ENCODE measurements at places on chromosomes 2 and 18.
A peak's percentile ranks its signal among the peaks of the same experiment; 100 is the strongest.

- H3K36me3 ChIP-seq: peaks cover 3% of the 10 kb centered on the region
- DNase-seq: no peak
- H3K27me3 ChIP-seq: no peaks in the 10 kb centered on the region
- no peak overlapping the region for H3K4me3 ChIP-seq
- H3K27ac ChIP-seq: no peak overlapping the region
Observed at GRCh38 chr2:138724729-138725459, 55.3 kb downstream of the NXPH2 start.

DNA sequence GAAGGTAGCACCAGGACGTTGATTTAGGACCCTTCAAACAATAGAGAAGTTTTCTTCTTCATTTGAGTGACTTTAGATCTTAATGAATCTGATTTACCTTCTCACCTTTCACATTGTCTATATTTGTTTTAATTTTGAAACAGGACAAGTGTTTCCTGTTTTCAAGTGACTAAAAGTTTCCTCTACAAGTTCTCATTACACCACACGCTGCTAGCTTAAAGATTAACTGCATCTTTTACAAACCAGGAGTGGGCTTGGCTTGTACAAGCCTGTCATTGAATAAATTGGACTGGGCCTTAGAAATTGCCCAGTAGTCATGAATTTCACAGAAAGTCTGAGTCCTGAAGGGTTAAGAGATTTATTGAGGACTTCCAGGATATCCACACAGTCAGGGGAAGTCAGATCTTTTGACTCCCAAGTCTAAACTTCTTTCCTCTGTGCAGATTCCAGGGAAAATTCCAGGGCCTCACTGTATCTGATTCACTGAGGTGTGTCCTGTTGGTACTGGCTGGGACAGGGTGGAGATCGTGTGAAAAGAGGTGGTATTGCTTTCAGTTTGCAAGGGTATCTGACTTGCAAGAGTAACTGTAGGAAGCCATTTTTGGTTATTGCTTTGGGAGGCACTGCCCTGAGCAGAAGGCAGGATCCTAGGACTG, 3.4 kb downstream of the SGPP2 start:
- H3K27me3 ChIP-seq: peaks cover 39% of the 10 kb centered on the region
- H3K4me3 ChIP-seq: no peak overlapping the region
- no peak for DNase-seq

DNA sequence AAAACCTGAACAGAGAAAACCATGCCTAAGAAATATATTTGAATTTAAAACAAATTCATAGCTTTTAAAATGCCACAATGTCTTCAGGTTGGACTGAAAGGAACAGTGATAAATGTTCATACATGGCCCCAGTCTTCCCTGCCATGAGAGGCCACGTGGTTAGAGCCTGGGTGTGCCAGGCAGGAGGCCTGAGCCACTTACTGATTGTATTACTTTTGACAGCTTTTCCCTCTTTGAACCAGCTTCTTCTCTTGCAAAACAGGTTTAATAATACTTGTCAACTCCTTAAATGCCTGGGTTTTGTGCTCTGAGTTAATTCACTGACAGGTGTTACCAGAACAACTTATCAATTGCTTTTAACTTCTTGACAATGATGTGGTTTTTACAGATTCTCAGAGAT, 27.0 kb downstream of the RBKS start:
- H3K4me1 ChIP-seq: no peaks in the 10 kb centered on the region
- no peaks in the 10 kb centered on the region for H3K36me3 ChIP-seq
- no peak for DNase-seq
- no peak overlapping the region for H3K4me3 ChIP-seq
- no peak overlapping the region for H3K27ac ChIP-seq

DNA sequence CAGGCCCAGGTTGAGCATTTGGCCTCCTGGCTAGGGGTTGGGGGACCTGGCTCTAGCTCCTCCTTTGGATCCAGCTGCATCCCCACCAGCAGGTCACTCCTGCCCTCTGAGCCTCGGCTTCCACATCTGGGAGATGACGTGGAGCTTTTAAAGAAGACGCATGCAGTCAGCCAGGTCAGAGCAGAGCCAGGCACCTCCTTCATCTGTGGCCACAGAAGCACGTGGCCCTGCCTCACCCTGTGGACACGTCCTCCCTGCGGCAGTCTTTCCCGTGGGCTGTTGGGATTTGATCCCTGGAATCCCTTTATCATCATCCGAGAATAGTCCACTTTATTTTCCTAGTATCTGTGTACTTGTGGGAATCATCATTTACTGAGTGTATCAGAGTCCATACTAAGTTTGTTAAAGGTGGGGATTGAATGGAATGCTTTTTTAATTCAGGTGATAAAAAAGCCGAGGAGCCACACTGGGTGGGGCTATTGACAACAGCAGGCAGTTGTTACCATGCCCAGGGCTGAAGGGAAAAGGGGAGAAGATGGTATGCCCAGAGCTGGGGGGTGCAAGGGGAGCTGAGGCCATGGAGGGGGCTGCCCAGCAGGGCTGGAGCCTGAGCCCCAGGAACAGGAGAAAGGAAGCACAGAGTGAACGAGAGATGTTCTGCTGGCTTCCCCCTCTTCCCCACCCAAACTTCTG, 170.1 kb downstream of the LAMA1 start:
- peaks cover 67% of the 10 kb centered on the region for H3K36me3 ChIP-seq
- no peak overlapping the region for H3K27ac ChIP-seq
- DNase-seq: no peak

GRCh38 chr2:3193443-3194330, 183.9 kb downstream of the EIPR1 start:
- no peak overlapping the region for H3K27ac ChIP-seq
- DNase-seq: no peak
- H3K4me1 ChIP-seq: no peaks in the 10 kb centered on the region
- H3K27me3 ChIP-seq: no peaks in the 10 kb centered on the region
- H3K36me3 ChIP-seq: peaks cover 20% of the 10 kb centered on the region

GRCh38 chr2:425947-426346, 138.1 kb upstream of the ALKAL2 start:
- no peak overlapping the region for H3K4me3 ChIP-seq
- H3K4me1 ChIP-seq: no peaks in the 10 kb centered on the region
- DNase-seq: no peak

- no peak overlapping the region for H3K27ac ChIP-seq
- no peaks in the 10 kb centered on the region for H3K36me3 ChIP-seq
- peaks cover 11% of the 10 kb centered on the region for H3K4me1 ChIP-seq
- H3K4me3 ChIP-seq: no peak overlapping the region
- H3K27me3 ChIP-seq: no peaks in the 10 kb centered on the region
- peak; percentile 81 for DNase-seq
Observed at GRCh38 chr2:234165421-234165820, 114.9 kb downstream of the SPP2 start.

DNA sequence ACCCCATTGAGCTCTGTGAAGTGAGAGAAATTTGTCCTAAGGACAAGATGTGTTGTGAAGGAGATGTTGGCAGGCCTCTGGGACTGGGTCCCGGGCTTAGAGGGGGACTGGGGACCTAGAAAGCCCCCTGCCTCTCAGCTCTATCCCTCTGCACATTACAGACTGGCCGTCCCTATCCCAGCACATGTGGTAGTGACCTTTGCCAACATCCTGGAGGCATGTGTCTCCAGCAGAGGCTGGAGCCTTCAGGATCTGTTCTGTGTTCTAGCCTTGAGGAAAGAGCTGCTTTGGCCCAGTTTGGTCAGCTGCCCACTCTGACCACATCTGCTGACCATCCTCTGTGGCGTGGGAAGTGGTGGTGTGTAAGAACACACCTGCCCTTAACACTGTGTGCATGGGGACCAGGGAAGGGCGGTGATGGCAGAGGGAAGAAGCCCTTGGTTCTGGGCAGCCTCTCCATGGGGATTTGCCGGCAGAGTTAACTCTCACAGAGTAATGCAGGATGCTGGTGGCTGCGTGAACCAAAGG, 33.4 kb downstream of the NCK2 start:
- no peaks in the 10 kb centered on the region for H3K27me3 ChIP-seq
- H3K36me3 ChIP-seq: peaks cover 5% of the 10 kb centered on the region
- H3K4me3 ChIP-seq: no peak overlapping the region
- H3K27ac ChIP-seq: no peak overlapping the region
- no peaks in the 10 kb centered on the region for H3K4me1 ChIP-seq

GRCh38 chr2:77831060-77831459, 308.9 kb upstream of the LRRTM4 start:
- H3K36me3 ChIP-seq: peaks cover 3% of the 10 kb centered on the region
- no peaks in the 10 kb centered on the region for H3K27me3 ChIP-seq
- no peak overlapping the region for H3K4me3 ChIP-seq
- no peaks in the 10 kb centered on the region for H3K4me1 ChIP-seq
- no peak overlapping the region for H3K27ac ChIP-seq
- no peak for DNase-seq

DNA sequence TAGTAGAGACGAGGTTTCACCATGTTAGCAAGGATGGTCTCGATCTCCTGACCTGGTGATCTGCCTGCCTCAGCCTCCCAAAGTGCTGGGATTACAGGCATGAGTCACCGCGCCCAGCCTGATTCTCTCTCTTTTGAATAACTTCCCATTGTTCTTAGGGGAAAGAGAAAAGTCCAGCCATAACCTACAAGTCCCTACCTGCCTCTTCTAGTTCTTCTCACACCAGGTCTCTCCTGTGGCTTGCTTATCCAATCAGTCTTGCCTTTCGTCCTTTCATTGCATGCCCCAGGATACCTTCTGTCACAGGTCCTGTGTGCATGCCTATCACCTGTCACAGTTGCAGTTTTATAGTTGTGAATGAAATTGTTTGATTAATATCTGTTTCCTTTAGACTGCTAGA, 148.1 kb downstream of the SLC4A3 start:
- no peaks in the 10 kb centered on the region for H3K36me3 ChIP-seq
- no peak overlapping the region for H3K4me3 ChIP-seq
- DNase-seq: no peak
- H3K27me3 ChIP-seq: no peaks in the 10 kb centered on the region
- H3K27ac ChIP-seq: no peak overlapping the region
- H3K4me1 ChIP-seq: no peaks in the 10 kb centered on the region

GRCh38 chr2:222582928-222583327, 73.0 kb downstream of the FARSB start:
- H3K36me3 ChIP-seq: peaks cover 2% of the 10 kb centered on the region
- no peak for DNase-seq
- no peak overlapping the region for H3K4me3 ChIP-seq
- no peaks in the 10 kb centered on the region for H3K27me3 ChIP-seq
